Hematopoietic multipotent progenitor cell (in vitro differentiated cells): ENCODE measurements at places on chromosomes 12 and 14.

- no peak for DNase-seq
These were observed 29.5 kb downstream of the SLC8B1 start for GRCh38 chr12:113305281-113305856.

DNA sequence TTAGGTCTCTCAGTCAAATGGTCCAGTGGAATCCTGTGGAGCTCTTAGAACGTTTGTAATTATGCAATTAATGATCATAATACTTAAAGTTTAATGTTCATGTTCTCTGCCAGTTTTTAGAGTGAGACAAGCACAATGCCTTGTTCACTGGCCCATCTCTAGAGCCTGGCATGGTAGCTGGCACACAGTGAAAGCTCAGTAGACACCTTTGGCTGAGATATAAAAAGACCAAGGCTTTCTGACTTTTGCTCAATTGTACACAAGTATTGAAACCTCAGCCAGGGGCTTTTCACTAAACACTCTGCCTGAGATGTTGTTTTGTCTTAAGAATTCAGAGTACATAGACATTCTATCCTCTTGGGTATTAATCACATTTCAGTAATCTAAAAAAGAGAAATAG is 241.8 kb upstream of the ATP2B1 start:
- no peak for DNase-seq

DNA sequence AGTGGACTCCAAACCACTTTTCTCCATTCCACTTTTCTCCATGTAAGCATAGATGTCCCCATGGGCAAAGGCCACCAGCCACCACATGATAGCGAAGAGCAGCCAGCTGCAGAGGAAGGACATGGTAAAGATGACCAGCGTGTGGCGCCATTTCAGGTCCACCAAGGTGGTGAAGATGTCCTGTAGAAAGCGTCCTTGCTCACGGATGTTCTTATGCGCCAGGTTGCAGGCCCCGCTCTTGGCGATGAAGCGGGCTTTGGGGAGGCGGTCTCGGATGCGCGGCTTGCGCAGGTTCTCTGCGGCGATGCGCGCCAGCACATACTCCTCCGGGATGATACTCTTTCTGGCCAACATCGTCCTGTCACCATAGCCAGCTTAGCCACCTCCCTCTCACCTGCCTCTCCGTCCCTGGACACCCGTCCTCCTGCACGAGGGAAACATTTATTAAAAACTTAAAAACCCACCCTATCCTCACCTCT is 1.2 kb downstream of the KCNJ8 start:
- DNase-seq, result peak; percentile 23

- no peak for DNase-seq
These were observed 51.2 kb downstream of the TMCC3 start for GRCh38 chr12:94599189-94599588.

- no peak for DNase-seq
These were observed 91.0 kb upstream of the EEA1 start for GRCh38 chr12:93019975-93020630.

GRCh38 chr14:61477712-61478462 is 156.5 kb downstream of the PRKCH start:
- peak; percentile 52 for DNase-seq

DNA sequence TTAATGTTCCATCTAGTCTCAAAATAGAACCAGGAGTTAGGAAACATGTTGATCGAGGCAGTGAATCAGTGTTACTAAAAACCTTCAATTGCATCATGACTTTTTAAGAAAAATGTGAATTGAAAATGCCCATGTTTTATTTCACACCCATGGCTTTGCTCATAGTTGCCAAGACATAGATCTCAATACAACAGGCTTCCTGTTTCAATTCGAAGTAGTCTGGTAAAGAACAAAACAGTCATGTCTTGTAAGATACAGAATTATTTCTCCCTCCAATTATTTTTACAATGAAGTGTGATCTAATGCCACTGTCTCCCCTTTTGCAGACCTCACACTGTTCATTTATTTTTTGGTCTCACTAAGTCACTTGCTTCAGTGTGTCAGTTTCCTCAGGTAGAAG is 44.6 kb upstream of the FAR2 start:
- DNase-seq, result peak; percentile 83

DNA sequence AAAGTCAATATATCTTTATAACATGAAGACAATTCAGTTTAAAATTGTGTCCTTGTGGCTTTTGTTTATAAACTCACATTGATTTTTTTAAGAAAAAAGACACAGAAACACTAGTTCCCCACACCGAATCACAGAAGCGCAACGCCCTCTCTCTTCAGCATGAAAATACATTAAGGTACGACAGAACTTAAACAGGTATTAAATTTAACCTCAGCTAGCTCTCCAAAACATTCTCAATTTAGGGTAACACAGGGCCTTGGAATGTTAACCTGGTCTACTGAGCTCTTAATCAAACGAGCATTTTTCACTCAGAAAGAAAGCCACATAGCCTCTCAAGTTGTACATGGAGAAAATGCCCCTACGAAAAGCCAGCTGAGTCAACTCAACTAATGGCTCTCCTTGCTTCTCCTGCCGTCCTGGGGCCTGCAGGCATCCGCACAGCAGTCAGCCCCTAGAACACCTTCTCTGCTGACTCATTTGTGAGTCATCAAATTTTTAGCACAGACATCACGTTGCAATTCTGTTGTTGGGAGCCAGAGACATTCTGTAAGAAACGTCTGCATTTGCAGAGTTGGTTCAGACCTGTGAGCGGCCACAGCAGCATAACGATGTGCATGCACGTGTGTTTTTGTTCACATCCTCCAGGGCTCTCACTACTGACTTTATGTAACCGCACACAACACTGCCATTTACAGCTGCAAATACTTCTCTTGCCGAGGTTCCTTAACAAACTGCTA is 141.6 kb downstream of the ITPR2 start:
- no peak for DNase-seq

- DNase-seq, result no peak
These were observed 20.4 kb upstream of the COCH start for GRCh38 chr14:30853946-30854345.

DNA sequence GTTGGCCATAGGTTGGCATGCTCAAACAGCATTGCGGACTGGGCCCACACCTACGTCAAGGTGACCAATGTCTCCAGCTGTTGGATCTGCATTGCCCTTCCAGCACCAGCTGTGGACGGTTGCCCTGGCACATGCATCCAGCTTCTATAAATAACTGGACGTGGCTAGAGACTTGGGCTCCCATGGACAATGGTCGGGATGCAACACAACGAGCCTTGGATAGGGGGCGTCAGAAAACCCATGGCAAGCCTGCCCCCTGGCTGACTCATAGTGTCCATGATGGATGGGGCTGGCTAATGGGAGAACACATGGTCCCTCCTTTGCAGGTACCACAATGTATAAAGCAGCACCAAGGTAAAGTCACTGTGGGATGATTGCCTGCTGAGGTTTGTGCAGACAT is 331.6 kb upstream of the FAR2 start:
- DNase-seq, result no peak
